ENCODE measurements at places on chromosomes 2 and 18.

GRCh38 chr2:145197944-145198343, 678.0 kb upstream of the ZEB2 start:
- DNase-seq, result no peak

- no peak for DNase-seq
Observed at GRCh38 chr2:1181893-1182292, 231.2 kb downstream of the SNTG2 start.

- DNase-seq, result no peak
Observed at GRCh38 chr18:78770139-78770822, 209.3 kb upstream of the SALL3 start.

- no peak for DNase-seq
Observed at GRCh38 chr2:211132046-211132445, 575.6 kb downstream of the CPS1 start.

DNA sequence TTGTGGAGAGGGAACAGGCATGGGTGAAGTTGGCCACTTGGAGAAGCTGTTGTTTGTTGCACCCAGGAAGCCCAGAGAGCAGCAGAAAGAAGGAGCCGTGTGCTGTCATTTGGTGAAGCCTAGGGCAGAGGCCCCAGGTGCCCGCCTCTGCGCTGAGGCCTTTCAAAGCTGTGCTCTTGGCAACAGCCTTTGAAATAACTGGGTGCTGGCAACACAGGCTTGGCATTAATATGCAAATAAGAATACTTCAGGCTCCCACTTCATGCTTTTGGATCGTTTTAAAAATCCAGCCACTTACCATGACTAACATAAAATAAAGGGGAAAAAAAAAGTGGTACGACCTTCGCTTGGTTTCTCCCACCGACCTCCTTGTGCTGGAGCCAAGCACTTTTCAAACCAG, 41.1 kb downstream of the DHRS9 start:
- DNase-seq, result no peak

DNA sequence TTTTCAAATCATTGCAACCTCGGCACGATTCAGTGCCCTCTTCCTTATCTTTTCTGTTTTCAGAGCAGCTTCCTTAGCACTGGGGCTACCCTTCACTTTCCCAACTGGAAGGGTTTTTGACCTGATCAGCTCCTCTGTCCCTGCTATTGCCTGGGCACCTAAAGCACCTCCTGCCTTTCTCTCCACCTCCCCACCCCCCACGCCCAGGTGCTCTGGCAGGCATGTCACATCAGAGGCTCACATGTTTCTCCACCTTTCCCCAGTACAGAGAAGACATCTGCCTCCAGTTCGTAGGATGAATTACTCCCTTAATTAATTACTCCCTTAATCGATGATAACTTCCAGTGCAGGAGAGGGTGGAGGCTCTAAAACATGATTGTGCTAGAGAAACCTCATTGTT, 88.7 kb upstream of the LCLAT1 start:
- DNase-seq, result no peak

GRCh38 chr18:67453901-67454300, 62.6 kb downstream of the DSEL start:
- DNase-seq, result no peak

DNA sequence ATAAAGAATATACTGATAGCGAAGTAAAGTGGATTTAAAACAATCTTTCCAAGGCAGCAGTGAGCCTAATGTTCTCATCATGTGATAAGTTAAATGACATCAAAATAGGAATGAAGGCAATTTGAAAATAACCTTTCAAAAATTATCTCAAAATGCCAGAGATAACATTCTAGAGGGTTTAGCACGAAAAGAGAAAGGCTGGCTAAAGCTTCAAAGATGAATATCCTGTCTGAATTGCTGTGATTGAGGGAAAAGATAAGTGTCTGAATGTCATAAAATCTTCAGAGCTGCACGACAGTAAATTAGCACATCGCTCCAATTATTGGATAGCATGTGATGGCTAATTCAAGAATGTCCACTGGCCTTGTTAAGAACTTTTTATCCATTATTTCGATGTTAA, 159.3 kb downstream of the PID1 start:
- no peak for DNase-seq

- DNase-seq, result no peak
Observed at GRCh38 chr2:85853499-85854165, 35.2 kb downstream of the ST3GAL5 start.

DNA sequence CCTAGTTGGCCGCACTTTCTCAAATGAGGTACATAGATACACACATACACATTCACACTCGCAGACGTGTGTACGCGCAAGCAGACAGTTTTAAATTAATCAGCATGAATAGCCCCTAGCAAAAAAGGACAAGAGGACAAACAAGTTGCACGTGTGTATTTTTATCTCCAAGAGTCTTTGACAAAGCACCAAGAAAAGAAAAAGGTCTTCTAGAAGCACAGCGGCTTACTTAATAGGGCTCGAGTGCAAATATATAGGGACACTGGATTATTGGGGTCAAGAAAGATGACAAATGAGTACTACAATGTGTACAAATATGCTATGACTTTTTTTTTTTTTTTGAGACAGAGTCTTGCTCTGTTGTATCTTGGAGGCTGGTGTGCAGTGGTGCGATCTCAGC, 1.7 kb upstream of the BCL2 start:
- no peak for DNase-seq
